ENCODE measurements at places on chromosomes 5 and 9.
A peak's percentile ranks its signal among the peaks of the same experiment; 100 is the strongest.

DNA sequence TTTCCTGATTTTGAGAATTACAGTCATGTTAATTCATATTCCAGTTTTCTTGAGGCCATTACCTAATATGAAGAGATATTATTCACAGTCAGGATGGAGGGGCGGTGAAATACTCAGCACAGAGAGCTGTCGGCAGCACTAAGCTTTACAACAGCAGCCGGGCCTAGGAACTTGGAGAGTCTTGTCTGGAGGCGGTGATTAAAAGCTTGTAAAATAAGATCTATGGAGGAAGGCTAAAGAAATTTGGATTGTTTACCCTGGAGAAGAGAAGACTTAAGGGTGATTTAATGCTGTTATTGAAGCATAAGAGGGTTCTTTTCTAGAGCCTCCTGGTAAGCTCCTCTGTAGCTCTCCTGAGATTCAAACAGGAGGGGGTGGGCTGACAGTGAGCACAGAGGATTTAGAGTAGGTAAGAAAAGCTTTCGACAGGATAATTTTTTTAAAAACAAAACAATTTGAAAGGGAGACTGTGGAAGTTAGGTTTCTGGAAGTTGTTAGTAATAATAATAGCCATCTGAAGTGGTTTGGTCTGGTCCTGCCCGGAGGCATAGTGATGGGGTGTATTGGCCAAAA, 406.3 kb upstream of the ADAMTSL1 start:
- DNase-seq: no peak

GRCh38 chr5:165627548-165628170, 2122.2 kb downstream of the MAT2B start:
- no peak for DNase-seq

DNA sequence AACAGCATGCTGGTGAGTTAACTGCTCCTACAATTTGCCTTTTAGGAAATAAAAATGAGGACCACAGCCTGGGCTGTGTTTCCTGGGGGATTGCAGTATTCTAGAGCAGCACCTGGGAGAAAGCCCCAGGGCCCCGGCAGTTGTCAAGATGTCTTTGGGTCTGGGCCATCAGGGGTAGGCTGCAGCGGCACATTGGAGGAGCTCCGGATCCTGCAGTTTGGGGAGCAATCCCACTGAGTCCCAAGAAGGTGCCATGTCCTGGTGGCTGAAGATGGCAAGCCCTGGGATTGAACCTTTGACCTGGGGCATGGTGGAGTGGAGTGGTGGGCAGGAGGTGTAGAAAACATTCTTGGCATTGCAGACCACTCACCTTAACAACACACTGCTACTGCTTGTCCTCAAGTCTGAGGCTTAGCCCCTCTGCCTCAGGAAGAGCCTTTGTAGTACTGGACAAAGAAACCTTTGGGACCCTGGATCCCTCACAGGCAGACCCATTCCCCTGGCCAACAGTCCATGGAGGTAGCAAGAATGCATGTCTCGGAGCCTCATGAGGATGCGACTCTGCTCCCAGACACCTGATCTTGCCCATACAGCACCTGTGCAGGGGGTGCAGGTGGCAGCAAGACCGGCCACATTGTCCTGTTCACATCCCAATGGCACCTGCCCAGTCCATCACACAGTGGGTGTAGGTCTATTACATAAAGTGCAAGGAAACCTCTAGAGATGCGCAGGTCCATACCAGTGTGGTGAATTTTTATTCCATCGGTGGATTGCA, 159.1 kb upstream of the IRX2 start:
- peak; percentile 8 for DNase-seq

GRCh38 chr5:14258840-14259239, 115.7 kb downstream of the TRIO start:
- DNase-seq: no peak

- DNase-seq: no peak
Observed at GRCh38 chr5:74040065-74040551, 414.1 kb downstream of the ARHGEF28 start.

DNA sequence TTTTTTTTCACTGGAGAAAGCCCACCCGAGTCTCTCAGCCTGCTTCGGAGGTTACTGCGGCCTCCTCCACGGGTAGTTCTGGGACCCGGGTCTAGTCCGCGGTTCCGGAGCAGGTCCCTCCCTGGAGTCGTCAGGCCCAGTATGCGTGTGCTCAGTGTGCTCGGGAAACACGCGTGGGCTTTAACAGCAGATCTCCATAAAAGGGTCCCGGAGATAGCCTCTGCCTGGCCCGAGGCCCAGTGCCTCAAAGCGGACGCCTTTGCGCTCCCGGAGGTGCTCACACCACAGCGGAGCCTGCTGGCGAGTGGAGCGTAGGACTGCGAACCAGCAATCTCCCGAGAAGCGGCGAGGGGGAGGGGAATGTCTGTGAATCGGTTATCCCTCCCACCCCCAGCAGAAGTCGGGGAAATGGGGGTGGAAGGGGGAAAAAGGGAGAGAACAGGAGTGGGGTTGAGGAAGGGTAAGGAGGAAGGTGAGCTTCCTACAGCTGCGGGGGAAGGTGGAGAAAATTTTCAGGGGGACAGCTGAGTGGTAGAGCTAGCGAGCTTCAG, 28.7 kb downstream of the CDKN2A start:
- DNase-seq: no peak

DNA sequence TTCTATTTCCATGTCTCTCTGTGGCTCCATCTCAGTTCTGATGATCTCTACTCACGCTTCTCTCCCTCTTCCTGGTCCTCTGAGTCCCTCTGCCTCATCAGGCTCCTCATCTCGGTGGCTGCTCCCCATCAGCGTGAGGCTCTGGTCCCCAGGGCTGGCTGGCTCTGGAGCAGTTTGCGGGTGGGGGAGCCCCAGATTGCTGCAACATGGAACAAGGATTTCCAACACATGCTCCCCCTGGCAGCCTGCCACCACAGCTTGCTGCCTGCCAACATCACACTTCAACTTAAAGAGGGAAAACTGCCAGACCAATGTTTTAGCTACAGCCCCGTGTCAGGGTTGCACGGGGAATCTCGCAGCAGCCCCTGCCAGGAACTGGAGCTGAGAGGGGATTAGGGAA, 77.2 kb upstream of the NEK6 start:
- DNase-seq: no peak

DNA sequence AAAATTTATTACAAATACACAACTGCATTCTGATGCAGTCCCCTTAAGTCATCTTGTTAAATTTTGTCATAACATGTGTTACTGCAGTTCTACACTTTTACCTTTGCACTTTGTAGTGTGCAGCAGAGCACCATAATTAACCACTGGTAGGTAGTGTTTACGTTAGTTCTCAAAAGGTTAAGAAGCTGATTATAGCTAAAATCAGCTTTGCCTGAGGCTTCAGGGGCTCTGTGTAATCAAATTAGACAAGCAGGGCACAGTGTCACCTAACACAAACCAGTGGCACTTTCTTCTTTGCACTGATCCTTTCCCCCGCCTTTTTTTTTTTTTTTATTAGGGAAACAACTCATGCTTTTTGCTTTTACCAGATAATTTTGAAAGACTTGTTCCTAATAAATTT, 26.1 kb downstream of the POU5F2 start:
- no peak for DNase-seq

DNA sequence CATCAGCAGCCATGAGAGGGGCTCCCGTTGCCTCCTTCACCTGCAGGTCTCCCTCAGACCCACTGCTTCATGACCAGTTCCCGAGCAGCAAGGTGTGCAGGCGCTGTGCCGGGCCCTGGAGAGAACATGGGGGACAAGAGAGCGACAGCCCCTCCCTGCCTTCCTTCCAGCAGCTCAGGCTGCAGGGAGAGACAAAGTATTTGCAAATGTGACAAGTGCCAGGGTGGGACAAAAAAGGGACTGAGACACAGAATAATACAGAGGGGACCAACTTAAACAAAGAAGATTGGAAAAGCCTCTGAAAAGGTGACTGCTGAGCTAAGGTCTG, 22.5 kb upstream of the VDAC1 start:
- DNase-seq: no peak

- no peak for DNase-seq
Observed at GRCh38 chr9:10062629-10063395, 550.0 kb downstream of the PTPRD start.

DNA sequence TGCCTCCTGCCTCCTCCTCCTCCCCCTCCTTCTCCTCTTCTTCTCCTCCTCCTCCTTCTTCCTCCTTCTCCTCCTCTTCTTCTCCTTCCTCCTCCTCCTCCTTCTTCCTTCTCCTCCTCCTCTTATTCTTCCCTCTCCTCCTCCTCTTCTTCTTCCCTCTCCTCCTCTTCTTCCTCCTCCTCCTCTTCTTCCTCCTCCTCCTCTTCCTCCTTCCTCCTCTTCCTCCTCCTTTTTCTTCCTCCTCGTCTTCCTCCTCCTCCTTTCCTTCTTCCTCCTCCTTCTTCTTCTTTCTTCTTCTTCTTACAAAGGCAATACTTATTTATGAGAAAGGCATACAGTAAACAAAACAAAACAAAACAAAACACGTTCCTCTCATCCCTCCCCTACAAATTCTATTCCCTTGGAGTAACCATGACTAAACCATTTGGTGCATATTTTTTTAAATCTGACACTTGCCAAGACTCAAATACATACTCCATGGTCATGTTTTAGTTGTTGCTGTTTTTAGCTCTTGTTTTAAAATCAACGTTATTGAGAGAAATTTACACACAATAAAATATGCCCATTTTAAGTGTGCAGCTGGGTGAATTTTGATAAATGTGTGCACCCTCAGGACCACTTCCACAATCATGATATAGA, 135.6 kb downstream of the FOXD1 start:
- DNase-seq: no peak

DNA sequence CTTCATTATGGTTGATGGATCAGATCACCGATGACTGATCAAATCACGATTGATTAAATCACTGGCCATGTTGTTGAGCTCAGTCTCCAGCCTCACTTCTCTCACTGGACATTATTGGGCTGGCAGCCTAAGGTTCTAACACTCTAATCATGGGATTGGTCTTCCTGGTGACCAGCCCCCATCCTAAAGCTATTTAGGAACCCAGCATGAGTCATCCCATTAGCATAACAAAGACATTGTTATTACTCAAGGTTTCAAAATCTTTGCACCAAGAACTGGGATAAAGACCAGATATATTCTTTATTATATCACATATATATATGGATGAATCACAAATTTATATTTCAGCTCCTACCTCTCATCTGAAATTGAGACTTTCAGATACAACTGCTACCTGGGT, 272.1 kb upstream of the IL12B start:
- no peak for DNase-seq

DNA sequence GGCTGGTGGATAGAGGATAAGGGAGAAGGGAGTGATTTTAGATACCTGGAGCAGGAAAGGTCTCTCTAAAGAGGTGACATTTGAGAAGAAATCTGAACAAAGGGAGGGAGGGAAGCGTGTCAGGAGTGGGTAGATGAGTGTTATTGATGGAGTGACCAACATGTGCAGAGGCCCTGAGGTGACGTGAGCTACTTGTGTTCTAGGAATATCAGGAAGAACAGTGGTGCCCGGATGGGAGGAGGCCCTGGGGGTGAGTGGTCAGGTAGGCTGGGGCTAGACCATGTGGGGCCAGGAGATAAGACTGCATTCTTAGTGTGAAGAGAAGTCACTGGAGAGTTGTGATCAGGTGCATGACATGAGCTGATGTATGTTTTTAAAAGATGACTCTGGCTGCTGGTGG, 256.2 kb downstream of the ARHGAP26 start:
- DNase-seq: no peak

DNA sequence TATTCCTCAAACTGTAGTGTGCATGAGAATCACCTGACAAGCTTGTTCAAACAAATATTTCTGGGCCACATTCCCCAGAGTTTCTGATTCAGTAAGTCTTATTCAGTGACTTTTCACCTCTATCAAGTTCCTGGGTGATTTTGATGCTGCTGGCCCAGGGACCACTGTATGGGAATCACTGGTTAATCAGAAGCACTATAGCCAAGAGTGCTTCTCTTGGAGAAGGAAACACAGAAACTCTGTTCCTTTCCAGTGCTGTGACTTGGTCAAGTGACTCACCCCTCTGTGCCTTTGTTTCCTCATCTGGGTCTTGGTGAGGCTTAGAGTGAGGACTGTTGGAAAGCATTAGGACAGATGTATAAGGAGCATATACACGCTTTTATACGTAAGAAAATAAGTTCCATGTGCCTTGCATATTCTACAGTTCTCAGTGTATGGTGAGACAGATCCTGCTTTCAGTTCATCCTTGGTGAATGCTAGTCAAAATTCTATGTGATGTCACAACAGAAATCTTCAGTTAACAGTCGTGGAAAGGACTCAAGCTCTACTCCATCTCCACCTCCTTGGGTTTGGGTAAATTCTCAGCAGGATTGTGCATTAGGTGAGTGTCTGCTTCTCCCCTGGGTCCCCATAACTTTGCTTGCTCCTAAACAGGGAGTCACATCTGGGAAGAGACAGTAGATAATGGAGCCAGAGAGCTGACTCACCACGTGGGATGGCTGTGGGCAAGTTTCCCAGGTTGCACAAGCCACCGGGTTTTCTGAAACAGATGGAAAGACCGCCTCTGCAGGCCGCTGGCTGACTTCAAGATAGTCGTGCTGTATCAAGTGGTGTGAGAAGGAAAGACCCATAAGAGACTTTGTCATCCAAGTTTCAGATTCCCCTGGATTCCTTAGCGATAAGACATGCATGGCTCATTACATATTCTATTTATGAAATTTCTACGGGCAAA, 117.0 kb downstream of the NXNL2 start:
- DNase-seq: no peak

DNA sequence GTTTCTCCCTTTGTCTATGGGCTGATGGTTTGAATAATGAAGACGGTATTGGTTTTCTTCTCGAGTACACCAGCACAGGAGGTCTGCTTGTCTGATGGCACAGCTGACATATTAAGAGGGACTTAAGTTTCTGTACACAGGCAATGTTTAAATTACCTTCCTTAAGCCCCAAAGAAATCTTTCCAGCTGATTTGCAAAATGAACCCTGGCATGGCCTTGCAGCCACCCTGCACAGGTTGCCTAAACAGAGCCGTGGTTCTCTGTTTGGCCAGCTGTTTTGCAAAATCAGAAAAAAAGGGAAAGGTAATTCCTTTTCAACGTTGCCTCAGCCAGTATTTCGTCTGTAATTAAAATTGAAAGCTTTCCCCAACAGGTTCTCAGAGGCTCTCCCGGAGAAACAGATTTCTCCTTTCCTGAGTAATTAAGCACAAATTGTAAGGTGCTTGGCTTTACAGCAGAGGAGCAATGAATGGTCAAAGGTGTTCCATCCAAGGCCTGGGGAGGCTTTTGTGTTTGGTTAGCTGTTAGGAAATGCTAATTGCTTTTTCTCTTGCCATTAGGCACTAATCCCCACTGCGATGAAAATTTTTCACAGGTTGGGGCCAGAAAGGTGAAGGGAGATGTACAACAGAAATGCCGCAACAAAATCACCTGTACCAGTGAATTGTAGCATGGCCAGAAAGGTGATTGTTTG, 138.9 kb downstream of the RASEF start:
- DNase-seq: no peak

GRCh38 chr9:7967851-7968250, 168.3 kb upstream of the DMAC1 start:
- DNase-seq: no peak

- DNase-seq: no peak
Observed at GRCh38 chr5:54673523-54674225, 156.1 kb downstream of the SNX18 start.

- no peak for DNase-seq
Observed at GRCh38 chr9:99489060-99489413, 267.0 kb downstream of the SEC61B start.

Data from liver (tissue), 10 donors.